GM19239 (cell line): ENCODE measurements at places on chromosomes 12 and 14.
A peak's percentile ranks its signal among the peaks of the same experiment; 100 is the strongest.

GRCh38 chr12:68967046-68967445 lies 34.1 kb upstream of the CPM start:
- DNase-seq = no peak

DNA sequence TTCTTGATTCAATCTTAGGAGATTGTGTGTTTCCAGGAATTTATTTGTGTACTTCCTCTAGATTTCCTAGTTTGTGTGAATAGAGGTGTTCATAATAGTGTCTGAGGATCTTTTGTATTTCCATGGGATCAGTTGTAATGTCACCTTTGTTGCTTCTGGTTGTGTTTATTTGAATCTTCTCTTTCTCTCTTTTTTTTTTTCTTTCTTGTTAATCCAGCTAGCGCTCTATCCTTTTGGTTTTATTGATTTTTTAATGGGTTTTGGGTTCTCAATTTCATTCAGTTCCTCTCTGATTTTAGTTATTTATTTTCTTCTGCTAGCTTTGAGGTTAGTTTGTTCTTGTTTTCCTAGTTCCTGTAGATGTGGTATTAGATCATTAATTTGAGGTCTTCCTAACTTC lies 242.5 kb downstream of the SEC23A start:
- DNase-seq = no peak

- peak; percentile 4 for DNase-seq
These were observed 4.7 kb upstream of the EPYC start for GRCh38 chr12:91009319-91009950.

DNA sequence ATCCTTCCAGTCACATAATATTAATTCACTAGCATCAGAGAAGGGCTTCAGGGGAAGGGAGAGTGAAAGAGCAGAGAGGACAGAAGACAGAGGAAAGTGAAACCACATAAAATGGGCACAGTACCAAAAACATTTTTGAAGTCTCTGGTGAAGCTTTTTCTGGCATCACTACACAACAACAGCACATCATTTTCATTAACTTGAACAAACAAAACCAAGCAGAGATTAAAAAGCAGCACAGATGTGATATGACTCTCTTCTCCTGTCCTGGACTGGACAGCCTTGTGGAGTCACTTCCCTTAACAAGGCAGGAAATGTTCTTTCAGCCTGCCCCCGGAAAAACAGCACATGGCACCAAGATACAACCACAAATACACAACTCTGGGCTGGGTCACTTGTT lies 112.0 kb downstream of the TSPAN8 start:
- no peak for DNase-seq

- no peak for DNase-seq
These were observed 125.1 kb downstream of the GPR65 start for GRCh38 chr14:88130057-88130432.

GRCh38 chr12:76946446-76946845 lies 67.6 kb upstream of the CSRP2 start:
- DNase-seq = no peak

- no peak for DNase-seq
These were observed 55.9 kb downstream of the KCNA5 start for GRCh38 chr12:5099591-5099990.

GRCh38 chr12:27344246-27344645 lies 11.6 kb downstream of the BMAL2 start:
- DNase-seq = no peak

- DNase-seq = no peak
These were observed 17.1 kb upstream of the YBX3 start for GRCh38 chr12:10740182-10740581.

GRCh38 chr12:19192710-19193109 lies 63.2 kb downstream of the PLEKHA5 start:
- DNase-seq = no peak

DNA sequence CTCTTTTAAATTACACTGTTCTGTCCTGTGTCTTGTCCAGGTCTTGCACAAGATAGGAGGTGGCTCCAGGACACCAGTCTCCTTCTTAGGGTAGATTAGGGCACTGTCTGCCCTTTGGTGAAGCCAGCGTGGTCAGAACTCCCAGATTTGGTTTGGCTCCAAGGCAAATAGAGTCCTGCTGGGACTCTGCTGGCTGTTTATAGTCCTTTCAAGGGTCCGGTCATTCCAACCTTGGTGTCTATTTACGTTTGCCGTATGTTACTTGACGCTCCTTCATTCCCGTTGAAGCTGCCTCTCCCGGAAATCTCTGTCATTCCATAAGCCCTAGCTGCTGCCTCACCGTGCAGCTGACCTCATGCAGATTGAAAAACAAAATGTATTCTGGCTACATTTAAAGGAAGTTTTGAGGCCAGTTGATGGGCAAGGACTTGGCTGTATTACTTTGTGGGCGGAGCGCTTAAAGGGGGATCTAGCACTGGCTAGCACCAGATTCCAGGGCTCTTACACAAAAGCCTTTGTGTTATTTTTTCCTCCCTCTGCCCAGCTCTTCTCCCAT lies 180.6 kb downstream of the AKAP6 start:
- DNase-seq = no peak

- no peak for DNase-seq
These were observed 40.8 kb upstream of the RIC8B start for GRCh38 chr12:106733660-106734059.

DNA sequence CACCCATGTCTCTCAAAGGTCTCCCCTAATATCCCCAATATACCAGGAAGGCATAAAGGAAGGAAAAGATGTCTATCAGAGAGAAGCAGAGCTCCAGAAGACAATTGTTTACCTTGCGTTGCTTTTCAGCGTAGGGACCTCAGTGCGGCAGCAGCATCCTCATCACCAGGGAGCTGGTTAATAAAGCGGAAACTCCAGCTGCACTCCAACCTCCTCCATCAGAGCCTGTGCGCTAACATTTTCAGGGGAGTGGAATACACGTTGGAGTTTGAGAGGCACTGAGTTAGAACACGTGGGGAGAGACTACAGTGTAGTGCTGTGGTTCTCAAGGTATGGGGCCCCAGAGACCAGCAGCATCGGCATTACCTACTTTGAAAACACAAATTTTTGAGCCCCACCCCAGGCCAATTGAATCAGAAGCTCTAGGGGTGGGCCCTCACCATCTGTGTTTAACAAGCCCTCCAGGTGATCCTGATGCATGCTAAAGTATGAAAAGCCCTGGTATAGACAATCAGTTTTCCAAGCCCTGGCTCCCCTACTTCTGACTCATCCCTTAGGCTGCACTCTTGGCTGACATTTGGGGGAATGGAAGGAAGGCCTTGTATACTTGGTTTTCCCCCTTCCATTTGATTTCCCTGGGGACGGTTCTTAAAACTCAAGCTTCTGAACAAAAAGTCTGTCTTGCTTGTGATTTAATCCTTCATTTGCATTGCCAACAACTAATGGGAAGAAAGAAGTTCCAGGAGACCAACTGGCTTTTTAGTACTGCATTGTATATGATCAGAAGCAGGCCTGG lies 419.0 kb upstream of the CCDC196 start:
- DNase-seq = no peak

DNA sequence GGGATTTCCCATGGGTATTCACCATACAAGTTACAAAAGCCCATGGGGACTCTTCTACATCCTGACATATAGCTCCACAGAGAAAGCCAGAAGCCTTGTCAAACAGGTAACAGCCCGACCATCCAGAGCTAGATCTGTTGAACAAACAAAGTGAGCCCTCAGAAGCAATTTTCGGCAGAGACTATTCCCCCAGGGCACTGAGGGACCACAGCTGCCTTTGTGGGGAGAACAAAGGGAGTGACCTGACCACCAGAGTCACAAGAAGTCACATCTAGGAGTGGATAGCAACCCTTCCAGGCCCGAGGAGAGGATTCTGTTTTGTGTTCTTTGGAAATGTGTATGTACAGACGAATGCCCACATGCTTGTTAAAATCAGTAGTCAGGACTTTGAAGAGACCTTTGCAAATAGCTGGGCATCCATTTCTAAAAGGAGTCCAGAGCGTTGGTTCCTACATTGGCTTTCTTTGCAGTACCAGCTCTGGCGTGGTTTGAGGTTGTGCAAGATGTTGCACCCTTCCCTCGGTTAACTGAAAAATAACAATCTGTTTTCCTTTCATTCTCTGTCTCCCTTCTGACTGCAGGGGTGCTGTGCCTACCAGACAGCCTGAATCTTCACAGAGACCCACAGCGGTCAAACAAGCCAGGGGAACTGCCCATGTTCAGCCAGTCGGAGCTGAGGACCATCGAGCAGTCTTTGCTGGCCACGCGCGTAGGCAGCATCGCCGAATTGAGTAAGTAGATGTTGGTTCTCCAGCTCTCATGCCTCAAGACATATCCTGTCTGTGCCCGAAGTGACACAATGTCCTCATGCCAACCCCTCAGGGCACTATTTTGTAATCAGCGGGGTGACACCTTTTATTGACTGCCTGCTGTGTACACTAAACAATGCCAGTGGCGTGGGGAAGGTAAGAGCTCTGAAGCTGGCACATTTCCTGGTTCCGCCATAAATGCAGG lies 165.4 kb upstream of the PWP1 start:
- DNase-seq = no peak

DNA sequence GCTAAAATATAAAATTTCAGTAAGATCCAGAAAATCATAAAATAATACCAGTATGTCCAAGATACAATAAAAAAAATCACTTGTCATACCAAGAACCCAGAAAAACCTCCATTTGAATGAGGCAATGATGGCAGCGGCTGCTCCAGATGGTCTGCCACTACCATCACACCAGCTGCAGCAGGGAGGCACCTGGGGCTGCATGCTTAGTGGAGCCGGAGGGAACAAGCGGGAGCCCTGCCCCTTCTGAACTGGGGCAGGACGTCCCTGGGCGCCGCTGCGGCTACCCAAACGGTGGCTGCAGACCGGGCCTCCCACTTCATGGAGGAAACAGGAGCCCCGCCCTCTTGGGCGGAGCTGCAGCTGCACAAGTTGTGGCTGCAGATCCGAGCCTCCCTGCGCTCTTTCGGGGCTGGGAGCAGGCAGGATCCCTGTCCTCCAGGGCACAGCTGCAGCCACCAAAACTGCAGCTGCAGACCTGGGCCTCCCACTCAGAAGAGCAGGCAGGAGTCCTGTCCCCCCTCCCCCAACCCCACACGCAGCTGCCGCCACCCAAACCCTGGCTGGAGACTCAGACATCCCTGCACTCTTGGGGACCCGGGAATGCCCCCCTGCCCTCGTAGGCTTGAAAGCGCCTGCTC lies 36.1 kb upstream of the OR5AU1 start:
- DNase-seq = peak; percentile 55

GRCh38 chr12:75853626-75854025 lies 177.9 kb downstream of the PHLDA1 start:
- no peak for DNase-seq

DNA sequence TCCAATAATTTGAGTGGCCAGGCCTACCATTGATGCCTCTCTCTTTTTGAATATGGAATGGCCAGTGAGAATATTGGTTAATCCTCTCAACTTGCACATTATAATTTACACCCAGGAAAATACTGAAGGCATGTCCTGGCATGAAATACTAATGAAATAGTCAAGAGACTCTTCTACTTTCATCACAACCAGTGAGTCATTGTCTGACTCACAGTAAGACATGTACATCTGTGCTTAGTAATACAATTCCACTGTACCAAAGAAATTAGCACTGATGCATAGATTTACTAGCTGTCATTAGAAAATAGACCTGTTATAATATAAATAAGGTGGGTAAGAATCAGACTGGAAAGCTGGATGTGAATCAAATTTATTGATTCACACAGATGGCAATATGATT lies 31.6 kb downstream of the KCNC2 start:
- no peak for DNase-seq

DNA sequence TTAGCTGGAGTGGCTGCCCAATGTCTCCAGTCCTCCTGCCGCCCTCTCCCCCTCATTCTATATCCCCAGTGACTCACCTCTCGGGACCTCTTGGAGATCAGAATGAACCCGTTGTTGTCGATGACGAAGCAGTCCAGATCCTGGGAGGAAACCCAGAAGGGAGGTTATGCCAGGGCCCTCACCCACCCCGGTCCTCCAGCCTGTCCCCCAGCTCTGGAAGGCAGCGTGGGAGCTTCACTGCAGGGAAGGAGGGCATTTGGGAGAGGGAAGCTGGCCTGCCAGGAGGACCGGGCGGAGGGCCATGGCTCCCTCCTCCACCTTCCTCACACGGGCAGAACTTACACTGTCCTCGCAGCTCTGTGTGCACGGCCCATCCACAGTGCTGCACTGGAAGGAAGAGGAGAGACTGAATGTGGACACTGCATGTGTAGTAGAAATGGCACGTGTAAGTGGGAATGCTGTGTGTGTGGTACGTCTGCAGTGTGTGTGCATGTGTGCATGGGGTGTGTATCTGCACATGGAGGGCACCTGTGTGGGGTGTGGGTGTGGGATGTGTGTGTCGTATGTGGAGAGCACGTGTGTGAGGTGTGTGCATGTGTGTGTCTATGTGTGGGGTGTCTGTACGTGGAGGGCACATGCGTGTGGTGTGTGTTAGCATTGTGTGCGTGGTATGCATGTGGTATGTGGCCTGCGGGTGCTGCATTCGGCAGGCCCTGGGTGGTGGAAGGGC lies 10.0 kb upstream of the LRTM2 start:
- no peak for DNase-seq

GRCh38 chr12:115897729-115898128 lies 379.8 kb downstream of the MED13L start:
- no peak for DNase-seq

DNA sequence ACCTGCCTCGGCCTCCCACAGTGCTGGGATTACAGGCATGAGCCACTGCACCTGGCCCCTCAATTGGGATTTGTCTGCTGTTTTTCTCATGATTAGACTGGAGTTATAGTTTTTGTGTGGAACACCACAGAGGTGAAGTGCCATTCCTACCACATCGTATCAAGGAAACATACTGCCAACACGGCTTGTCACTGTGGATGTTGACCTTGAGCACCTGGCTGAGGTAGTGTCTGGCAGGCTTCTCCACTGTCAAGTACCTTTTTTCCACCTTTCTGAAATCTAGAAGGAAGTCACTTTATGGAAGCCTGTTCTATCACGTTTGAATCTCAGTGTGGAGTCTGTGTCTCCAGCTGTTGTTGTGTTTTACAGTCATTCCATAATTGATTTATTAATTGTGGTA lies 21.4 kb upstream of the SEL1L start:
- no peak for DNase-seq

DNA sequence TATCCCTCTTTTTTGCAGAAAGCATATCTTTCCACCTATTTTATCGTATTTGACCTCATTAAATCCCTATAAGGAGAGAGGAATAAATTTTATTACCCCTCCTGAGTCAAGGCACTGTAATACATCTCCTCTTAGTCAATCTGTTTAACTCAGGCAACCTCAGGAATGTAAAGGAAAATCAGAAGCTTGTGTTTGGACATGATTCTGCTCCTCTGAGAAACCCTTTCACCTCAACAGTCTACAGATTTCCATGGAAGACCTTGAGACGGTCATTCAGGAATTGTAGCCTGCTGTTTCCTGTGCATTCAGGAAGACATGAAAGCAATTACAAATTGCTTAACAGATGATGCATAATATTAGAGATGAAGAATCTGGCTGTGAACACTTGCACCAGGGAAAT lies 360.8 kb downstream of the PAWR start:
- no peak for DNase-seq

- DNase-seq = no peak
These were observed 155.9 kb upstream of the NUDT4 start for GRCh38 chr12:93221841-93222240.

- peak; percentile 29 for DNase-seq
These were observed 594 bp downstream of the KRAS start for GRCh38 chr12:25249931-25250738.
